ENCODE measurements at places on chromosomes 6 and 20. TPM values are rescaled to one million over a fixed set of nuclear protein-coding genes. Genes with fewer than 3 reads are reported as not detected.

Gene GPR6
- total RNA-seq, result not detected

Gene SEL1L2
- not detected for total RNA-seq

DNA sequence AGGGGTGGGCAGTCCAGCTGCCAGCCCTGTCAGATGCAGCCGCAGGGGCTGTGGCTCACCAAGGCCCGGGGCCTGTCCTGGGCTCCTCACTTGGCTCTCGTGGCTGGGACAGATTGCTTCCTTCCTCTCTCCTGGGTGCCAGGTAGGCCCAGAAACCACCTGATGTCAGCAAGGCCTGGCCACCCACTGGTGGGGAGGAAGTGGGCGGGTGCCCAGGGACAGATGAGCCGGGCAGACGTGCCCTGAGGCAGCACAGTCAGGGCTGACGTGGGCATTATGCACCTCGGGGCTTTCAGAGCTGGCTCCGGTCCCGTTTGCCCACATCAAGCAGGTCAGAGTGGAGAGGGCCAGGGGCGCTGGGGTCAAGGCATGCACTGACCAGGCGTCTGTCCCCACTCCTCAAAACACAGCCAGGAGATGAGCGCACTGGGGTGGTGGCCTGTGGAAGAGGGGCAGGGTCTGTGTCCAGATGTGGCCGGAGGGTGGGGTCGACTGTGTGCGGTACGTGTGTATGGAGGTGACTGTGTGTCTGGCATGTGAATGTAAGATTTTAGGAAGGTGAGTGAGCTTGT, 133.2 kb upstream of the PTPN1 start:
- peak overlapping the region; percentile 25 for H3K4me3 ChIP-seq
- peaks cover 9% of the 10 kb centered on the region for H3K27me3 ChIP-seq
- H3K4me1 ChIP-seq, result peaks cover 42% of the 10 kb centered on the region
- no peak overlapping the region for H3K27ac ChIP-seq
- H3K36me3 ChIP-seq, result no peaks in the 10 kb centered on the region

DNA sequence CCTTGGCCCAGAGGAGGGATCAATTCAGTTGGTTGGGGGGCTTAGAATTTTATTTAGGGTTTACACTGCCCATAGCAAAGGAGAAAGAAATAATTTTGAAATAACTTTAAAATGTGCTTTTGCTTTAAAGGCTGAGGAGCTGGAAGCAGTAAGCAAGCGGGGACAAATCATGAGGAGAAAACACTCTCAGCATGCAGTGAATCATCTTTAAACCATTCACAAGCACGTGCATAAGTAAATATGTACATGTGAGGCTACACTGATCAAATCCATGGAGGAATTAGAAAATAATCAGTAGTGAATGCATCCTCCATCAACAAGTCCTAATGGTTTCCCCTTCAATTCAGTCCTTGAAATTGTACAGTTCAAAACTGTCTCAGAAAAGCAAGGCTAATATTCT, 181.0 kb downstream of the MTFR2 start:
- DNase-seq, result no peak
- H3K36me3 ChIP-seq, result no peaks in the 10 kb centered on the region
- no peaks in the 10 kb centered on the region for H3K4me1 ChIP-seq
- no peak overlapping the region for H3K4me3 ChIP-seq
- no peak overlapping the region for H3K27ac ChIP-seq

Gene MTO1
- total RNA-seq, result 62.1 TPM

Gene PAK5
- total RNA-seq, result not detected

DNA sequence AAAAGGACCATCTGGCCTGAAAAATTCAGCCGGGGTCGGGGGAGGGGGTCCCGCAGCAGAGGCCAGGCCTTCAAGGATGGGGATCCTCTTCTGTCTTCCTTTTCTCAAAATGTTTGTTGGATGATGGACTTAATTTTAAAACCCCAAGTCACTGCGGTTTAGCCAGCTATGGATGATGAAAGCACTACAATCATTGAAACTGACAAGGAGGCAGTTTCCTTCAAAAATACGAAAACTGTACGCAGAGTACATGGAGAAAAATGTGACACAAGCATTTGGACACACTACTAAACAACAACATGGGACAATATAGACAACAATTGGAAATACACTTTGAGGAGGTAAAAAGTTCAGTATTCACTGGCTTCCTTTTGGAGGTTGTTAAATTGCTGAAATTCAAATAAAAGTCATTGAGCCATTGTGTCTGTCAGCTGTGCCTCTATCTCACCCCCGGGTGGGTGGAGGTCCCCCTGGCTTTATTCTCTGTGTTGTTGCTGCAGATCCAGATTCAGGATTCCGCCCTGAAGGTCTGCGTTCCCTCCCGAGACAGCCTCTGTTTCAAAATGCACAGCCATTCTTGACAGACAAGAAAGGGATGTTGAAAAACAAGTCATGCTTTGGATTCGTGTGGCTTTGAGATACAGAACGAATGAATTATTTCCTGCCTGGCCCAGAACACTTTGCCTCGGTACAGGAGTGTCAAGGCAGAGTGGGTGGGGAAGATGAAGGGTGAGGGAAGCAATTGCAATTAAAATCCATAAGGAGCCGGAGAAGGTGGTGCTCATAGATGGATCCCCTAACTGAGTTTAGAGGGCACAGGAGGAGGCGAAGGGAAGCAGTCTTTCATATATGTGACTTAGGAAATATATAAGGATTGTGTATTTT, 118.2 kb downstream of the TTLL2 start:
- no peaks in the 10 kb centered on the region for H3K4me1 ChIP-seq
- no peaks in the 10 kb centered on the region for H3K36me3 ChIP-seq
- H3K27ac ChIP-seq, result no peak overlapping the region
- H3K4me3 ChIP-seq, result no peak overlapping the region

- no peaks in the 10 kb centered on the region for H3K4me1 ChIP-seq
- no peak for DNase-seq
- H3K27me3 ChIP-seq, result no peaks in the 10 kb centered on the region
- H3K4me3 ChIP-seq, result no peak overlapping the region
Observed at GRCh38 chr6:75020971-75021370, 184.9 kb downstream of the COL12A1 start.

Gene SMOC2
- not detected for total RNA-seq

Gene C2
- 1.0 TPM for total RNA-seq

Gene FBXO9
- total RNA-seq, result 74.1 TPM

Gene SIRPB2
- total RNA-seq, result not detected

Gene HSPA12B
- 0.08 TPM for total RNA-seq

DNA sequence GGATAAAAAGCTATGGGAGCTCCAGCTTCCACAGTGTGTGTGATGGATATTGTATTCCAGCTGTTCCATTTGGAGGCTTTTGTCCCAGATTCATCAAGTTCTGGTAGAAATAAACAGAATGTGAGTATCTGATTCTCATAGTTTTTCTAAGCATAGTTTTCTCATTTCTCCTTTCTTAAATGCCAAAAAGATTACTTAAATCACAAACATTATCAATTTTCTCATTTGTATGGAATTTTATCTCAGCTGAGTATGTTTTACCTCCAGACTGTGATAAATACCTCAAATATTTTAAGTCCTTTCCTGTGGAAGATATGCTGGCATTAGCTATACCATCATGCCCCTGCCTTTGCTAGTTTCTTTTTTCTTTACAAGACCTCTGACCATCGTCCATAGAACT, 767.3 kb downstream of the TFAP2A start:
- DNase-seq, result no peak
- no peak overlapping the region for H3K27ac ChIP-seq
- H3K4me3 ChIP-seq, result no peak overlapping the region
- H3K4me1 ChIP-seq, result no peaks in the 10 kb centered on the region

DNA sequence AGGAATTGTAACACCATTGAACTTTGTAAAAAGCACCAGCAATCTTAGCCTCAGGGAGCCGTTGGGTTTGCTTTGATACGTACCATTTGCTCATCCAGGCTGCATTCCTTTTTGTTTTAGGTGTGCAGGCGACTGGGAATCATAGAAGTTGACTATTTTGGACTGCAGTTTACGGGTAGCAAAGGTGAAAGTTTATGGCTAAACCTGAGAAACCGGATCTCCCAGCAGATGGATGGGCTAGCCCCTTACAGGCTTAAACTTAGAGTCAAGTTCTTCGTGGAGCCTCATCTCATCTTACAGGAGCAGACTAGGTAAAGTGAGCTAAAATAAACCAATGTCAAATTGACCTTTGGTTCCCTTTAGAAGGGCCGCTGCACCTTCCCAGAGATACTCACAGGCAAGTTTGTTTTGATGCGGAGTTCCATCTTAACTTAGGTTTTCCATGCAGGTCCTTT, 1.6 kb downstream of the MYLIP start:
- H3K36me3 ChIP-seq, result peaks cover 39% of the 10 kb centered on the region
- peaks cover 12% of the 10 kb centered on the region for H3K27me3 ChIP-seq
- H3K4me1 ChIP-seq, result peaks cover 54% of the 10 kb centered on the region
- H3K4me3 ChIP-seq, result peak overlapping the region; percentile 91
- peak overlapping the region; percentile 85 for H3K27ac ChIP-seq
- peak; percentile 19 for DNase-seq

Measured in activated CD4-positive, alpha-beta memory T cell treated with anti-CD3 and anti-CD28 coated beads, Interleukin-2, amount 10 ng/mL, durations not matched to agents 7 days and 5 days (primary cell).